ENCODE measurements at places on chromosomes 1 and 21.
A peak's percentile ranks its signal among the peaks of the same experiment; 100 is the strongest.

- no peak for DNase-seq
Measured at GRCh38 chr1:56216218-56216617, 363.1 kb downstream of the PLPP3 start.

- no peak for DNase-seq
Measured at GRCh38 chr1:180816132-180816531, 96.6 kb upstream of the KIAA1614 start.

- DNase-seq, result no peak
Measured at GRCh38 chr1:238950784-238951183, 435.6 kb upstream of the CHRM3 start.

- DNase-seq, result no peak
Measured at GRCh38 chr1:3192825-3193224, 123.8 kb downstream of the PRDM16 start.

GRCh38 chr1:180299479-180300221 is 69.6 kb downstream of the LHX4 start:
- no peak for DNase-seq

DNA sequence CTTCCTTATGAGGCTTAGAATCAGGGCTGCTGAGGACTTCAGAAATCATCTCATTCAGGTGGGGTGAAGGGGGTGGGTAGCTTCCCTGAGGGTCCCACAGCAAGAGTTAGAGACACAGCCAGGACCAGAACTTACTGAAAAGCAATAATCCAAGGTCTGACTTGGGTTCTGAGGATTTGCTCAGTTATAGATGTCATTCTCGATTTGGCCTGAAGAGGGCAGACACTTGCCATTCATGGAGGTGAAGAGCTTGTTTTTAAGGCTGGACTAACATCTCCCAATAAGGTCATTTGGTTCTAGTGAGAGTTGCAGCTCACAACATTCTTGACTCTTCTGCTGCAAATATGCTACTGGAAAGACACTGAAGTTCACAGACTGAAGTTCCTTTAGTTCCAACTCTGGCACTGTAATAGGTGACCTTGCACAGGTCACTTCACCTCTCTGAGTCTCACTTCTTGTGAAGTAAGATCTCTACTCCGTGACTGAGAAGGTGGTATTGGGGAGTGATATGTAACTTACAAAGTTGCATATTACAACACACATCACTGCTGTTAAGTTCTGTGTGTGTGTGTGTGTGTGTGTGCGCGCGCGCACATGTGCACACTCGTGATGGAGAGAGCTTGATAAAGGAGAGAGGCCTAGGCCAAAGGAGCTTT is 69.8 kb upstream of the DIRAS3 start:
- peak; percentile 65 for DNase-seq

GRCh38 chr1:156464825-156465452 is 35.6 kb downstream of the MEF2D start:
- DNase-seq, result no peak

Measured in femur (tissue), 1 donor.